ENCODE measurements at places on chromosomes 3 and 15.

- DNase-seq = no peak
Measured at GRCh38 chr3:10432156-10432845, 73.1 kb downstream of the ATP2B2 start.

- no peak for DNase-seq
Measured at GRCh38 chr3:148820361-148821245, 7.0 kb upstream of the CPB1 start.

- DNase-seq = no peak
Measured at GRCh38 chr3:45948311-45948781, 5.1 kb downstream of the CXCR6 start.

DNA sequence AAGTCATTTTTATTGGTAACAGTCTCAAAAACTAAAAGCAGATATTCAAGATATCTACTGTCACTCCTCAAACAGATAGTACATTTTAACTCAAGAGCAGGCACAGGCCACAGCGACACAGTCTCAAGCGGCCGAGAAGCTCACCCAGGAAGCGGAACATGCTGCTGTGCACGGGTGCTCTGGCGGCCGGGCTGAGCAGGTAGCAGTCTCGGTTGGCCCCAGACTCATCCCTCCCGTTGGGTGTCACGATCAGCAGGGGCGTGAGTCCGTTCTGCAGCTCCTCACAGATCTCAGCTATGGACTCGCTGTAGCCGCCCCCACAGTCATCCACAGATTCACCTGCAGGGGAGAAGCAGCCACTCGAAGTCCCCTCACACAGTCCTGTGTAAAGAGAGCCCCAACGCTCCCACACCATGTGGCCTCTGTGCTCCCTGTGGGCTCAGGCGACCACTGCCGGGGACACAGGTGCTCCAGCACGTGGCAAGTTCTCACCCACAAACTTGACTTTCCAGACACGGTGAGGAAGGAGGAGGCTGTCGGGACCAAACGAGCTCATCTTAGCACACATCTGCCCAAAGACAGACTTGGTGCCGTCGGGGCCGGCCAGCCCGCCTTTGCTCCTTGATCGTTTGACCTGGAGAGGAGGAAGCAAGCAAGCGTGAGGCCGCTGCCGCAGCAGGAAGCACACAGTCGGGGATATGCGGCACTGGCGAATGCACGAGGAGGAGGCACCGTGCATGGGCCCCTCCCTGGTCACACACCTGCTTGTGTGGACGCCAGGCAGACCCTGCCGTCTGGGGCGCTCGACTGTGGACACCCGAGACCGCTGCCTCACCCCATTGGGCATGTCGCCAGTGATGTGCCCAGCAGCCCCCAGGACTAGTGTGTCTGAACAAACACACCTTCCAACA is 17.7 kb upstream of the OCA2 start:
- no peak for DNase-seq

- DNase-seq = no peak
Measured at GRCh38 chr3:8565376-8565775, 63.8 kb downstream of the LMCD1 start.

DNA sequence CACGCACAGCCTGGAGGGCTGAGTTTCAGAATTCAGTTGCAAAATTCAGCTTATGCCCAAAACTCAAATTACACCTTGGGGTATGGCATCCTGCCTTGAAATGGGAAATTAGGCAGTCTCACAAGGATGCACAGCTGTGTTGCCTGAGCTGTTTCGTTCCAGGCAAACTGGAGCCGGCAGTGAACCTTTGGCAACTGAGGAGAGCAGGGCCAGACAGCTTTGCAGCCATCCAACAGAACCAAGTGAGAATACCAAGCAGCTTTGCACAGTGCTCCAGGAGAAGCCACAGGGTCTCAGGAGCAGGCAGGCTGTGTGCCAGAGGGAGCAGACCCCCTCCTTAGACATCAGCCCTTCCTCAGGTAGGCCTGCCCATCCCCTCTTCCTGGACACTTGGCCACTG is 32.5 kb upstream of the BFSP2 start:
- no peak for DNase-seq

DNA sequence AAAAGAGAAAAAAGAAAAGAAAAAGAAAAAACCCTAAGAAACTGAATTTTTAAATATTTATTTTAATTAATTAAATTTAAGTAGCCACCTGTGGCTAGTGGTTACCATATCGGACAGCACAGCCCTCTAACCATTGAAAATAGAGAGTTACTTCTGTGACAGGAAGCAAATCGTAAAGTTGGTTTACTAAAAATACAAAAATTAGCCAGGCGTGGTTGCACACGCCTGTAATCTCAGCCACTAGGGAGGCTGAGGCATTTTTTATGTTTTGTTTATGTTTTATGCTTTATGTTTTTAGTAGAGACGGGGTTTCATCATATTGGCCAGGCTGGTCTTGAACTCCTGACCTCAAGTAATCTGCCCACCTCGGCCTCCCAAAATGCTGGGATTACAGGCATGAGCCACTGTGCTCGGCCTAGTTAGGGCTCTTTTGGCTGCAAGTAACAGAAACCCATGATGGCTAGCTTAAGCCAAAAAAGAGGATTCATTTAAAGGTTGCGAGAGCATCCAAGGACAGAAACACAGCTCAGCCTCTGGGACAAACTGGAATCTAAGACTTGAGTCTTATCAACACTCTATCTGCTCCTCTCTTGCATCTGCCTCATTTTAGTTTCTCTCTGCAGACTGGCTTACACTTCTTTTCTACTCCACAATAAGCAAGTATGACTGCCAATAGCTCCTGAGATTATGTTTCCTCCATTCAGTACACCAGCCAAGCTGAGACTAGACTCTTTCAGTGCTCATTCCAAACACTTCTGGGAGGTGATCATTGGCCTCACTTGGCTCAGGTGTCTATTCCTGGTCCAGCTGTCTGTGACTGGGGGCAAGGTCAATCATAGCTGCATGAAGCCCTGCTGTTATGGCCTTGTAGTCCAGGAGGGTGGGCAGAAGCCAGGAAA is 6.8 kb upstream of the SKIL start:
- DNase-seq = no peak
